ENCODE measurements at places on chromosomes 2 and 18.

GRCh38 chr2:24894750-24895149 lies 25.3 kb downstream of the ADCY3 start:
- DNase-seq: no peak

DNA sequence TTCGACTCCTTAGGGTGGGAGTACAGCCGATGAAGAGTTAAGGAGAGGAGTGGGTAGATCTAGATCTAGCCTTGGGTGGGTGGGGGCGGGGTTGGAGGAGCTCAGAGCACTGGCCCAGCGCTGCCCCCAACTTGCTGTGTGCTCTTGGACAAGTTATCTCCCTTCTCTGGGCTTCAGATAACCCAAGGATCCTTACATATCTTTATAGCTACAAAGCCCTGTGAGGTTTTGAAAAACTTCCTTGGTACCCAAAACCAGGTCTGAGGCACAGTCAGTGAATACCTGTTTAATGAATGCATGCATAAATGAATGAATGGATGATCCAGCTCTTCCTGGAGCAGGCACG lies 1.3 kb upstream of the ODC1 start:
- DNase-seq: no peak

DNA sequence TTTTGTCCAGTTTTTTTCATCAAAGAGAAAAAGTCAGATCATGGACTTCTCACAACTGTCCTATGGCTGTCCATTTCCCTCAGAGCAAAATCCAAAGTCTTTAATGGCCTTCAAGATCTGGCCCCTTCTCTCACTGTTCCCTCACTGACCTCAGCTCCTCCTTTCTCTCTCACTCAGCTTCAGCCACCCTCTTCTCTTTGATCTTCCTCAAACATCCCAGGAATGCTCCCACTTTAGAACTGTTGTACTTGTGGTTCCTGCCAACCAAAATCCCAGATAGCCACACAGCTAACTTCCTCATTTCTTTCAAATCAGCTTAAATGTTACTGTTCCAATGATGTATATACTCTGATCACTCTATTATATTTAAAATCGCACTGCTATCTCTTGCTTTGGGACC lies 82.9 kb downstream of the NUP35 start:
- DNase-seq: no peak

DNA sequence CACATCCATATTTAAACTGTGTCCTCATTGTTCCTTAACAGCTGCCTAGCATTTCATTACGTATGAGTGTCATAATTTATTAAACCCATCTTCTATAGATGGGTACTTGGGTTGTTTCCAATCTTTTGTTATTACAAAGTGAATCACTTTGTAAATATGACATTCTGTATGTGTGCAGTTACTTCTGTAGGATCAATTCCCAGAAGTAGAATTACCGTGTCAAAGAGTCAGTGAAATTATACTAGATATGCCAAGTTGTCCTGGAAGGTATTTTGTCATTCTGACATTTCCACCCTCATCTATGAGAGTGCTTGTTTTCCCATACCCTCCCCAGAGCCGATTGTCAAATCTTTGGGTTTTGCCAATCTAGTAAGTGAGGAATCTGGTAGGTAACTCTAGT lies 194.5 kb upstream of the APCDD1 start:
- no peak for DNase-seq

- no peak for DNase-seq
Measured at GRCh38 chr2:209570194-209570593, 146.3 kb downstream of the MAP2 start.

- no peak for DNase-seq
Measured at GRCh38 chr2:216399621-216400020, 12.7 kb upstream of the SMARCAL1 start.

- DNase-seq: no peak
Measured at GRCh38 chr2:171785450-171785849, 98.2 kb downstream of the DYNC1I2 start.

- DNase-seq: no peak
Measured at GRCh38 chr18:475202-476031, 25.1 kb downstream of the COLEC12 start.

- no peak for DNase-seq
Measured at GRCh38 chr2:32947484-32948143, 861 bp downstream of the LTBP1 start.

GRCh38 chr18:51278045-51278649 lies 80.7 kb upstream of the MEX3C start:
- peak; percentile 54 for DNase-seq

GRCh38 chr18:79214056-79214455 lies 144.9 kb downstream of the ATP9B start:
- no peak for DNase-seq

GRCh38 chr2:221096706-221097567 lies 475.2 kb downstream of the EPHA4 start:
- no peak for DNase-seq

DNA sequence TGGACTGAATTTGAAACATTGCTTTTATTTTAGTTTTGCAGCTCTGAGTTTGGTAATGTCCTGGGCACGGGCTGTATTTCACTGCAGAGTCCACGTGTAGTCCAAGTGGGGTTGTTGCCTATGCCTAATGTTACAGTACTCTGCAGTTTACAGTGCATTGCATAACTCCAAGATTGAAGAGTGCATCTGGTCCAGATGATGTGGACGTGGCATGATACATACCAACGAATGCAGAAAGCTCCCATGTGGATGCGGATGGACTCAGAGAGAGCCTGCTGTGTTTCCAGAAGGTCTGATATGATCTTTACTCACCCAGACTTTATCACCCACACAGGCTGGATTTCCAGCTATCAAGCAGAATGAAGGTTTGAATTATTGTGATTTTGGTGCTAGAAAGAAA lies 44.4 kb upstream of the CCDC68 start:
- DNase-seq: no peak

DNA sequence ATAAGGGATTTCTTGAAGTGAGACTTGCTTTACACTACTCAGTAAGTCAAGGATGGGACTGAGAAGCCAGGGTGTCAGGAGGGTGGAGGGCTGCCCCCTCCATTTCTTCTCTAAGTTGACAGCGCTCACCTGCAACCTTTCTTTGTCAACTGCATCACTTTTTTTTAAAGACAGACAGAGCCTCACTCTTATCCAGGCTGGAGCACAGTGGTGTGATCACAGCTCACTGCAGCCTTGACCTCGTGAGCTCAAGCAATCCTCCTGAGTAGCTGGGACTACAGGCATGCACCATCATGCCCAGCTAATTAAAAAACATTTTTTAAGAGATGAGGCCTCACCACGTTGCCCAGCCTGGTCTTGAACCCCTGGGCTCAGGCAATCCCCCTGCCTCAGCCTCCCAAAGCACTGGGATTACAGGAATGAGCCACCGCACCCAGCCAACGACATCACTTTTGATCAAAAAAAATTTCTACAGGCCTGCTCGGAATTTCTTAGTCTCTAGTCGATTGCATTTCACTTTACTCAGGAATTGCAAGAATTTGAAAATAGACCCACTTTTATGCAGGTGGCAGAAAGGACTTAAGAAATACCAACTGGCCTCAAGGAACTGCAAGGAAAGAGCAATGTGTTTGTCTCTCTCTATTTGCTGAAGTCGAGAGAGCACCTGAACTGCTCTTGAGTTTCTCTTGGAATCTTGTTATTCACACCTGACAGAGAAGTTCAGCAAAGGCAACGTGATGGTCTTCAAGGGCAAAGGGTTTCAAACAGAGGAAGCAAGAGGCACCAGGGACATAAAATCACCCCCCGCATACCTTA lies 101.4 kb downstream of the MYOM1 start:
- no peak for DNase-seq

DNA sequence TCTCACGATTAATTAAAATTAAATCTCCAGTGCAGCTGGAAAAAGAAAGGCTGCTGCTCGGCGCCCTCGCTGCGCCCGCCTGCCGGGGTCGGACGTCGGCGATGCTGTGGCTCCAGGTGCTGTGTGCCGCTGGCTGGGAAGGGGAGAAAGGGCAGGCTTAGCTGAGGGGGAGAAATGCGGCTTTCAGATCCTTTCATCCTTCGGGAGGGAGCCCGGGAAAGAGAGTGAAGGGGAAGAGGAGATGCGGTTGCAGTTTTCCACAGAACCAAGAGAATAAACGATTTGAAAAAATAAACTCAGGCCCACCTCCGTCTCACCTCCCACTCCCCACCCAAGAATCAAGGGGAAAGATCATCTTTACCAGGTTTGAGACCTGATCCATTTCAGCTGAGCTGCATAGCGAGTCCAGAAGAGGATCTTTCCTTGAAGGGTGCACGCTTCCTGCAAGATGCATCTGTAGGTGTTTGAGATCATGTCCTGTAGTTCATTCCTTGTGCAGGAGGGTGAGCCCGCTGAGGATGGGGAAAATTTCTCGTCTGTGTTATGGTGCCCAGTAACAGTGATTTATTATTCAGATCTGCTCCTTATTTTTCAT lies 495 bp downstream of the TMEM169 start:
- DNase-seq: no peak

GRCh38 chr2:144548532-144549191 lies 28.7 kb upstream of the ZEB2 start:
- DNase-seq: no peak

DNA sequence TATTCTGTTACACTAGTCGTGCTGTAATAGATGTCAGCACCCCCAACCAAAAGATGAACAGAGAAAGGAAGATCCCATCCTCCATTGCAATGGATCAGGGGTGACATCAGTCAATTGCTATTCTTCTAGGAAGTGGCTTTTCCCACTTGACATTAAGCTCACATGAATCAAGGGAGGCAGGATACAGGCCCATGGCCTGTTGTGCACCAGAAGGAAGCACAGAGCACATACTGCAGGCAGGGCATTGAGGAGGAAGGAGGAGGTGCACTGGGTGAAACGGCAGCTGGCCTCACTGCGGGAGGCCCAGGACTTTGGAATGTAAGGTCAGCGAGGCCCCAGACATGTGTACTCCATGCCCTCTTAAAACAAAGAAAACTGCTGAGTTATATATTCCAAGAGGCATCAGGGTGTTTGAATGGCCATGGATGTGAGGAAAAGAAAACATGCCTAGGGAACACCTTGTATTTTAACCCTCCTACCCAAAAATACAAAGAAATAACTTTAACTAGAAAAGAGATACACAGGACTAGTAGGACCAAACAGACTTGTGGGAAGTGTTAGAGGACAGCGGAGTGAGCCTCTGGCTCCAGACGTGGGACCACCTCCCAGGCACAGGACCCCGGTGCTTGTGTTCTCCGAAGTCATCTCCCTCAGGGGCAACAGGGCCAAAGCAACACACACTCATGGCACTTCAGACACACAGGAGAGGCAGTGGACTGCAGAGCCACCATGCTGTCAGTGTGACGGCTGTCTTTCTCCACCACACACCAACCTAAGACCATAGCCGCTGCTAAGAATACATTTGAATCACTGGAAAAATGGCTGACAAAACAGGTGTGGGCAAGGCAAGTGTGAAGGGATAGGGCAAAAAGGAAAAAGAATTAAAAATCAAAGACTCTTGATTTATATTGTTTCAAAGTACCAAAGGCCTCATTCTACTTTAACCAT lies 51.4 kb upstream of the RIOK3 start:
- no peak for DNase-seq

DNA sequence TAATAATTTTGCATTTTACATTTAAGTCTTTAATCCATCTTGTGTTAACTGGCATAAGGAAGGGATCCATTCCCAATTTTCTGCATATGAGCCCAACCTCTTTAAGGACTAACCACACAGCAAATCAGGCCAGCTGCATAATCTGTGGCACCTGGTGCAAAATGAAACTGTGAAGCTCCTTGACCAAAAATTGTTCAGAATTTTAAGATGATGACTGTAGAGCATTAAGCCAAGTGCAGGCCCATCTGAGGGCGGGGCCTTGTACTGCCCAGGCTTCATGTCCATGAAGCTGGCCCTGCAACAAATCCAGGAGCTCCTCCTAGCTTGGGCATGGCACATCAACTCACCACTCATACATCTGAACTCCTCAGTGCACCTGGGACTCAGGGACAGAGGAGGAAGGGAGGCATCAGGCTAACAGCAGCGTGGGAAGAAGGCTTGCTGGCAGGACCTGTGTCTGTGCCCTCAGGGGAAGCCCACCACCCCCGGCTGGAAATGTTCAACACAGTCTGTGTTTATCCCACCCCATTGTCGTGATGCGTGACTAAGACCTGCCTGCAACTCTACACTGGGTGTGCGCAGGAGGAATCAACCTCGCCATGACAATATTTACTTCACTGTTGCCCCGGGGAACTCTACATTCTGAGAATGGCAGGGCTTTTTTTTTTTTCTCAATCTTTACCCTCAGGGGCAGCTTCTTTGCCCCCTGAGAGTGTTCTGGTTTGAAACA lies 128.9 kb upstream of the SIX2 start:
- no peak for DNase-seq

DNA sequence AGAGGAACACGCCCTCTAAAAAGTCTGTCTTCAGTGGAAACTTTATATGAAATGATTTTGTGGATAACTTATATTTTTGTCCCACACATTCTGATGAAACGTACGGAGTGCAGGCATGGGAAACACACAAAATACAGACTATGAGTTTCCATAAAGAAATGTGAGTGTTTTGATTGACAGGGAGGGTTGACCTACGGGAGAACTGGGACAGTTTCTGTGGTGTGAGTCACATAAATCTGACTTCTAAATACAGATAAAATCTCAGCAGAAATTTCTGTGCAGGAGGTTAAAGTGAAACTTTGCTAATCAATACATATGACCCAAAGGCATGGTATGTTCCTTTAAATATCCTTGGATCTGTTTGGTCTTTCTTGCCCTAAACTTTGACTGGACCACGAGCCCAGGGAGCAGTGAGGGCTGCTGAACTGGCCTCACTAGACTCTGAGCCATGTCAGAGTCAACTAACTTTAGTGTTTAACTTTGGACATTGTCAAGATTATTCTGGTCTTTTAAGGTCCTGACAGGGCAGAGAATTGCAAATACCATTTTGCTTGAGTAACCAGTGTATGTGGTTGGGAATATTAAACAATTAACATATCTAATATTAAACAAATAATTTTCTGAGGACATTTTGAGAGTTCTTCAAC lies 206.9 kb upstream of the LYPD1 start:
- DNase-seq: no peak

GRCh38 chr18:64888956-64889355 lies 740.1 kb upstream of the LINC00305 start:
- no peak for DNase-seq

- DNase-seq: no peak
Measured at GRCh38 chr18:52394602-52395001, 54.6 kb downstream of the DCC start.

DNA sequence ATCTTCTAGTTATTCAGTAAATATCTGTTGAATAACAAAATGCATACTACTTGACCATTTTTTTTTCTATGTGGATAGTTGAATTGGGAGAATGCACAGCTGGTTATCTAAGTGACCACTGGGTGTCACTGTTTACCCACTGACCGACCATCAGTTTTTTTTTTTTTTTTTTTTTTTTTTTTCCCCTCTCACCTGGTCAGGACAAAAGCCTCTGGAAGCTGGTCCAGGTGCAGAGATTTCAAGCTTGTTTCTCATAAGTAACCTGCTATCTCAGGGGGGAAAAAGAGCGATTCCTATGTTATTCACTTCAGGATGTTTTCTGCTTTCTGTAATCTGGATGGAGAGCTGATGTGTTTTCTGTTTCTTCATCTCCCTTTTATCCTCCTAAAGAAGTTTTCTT lies 256.0 kb downstream of the DCDC2C start:
- peak; percentile 3 for DNase-seq

DNA sequence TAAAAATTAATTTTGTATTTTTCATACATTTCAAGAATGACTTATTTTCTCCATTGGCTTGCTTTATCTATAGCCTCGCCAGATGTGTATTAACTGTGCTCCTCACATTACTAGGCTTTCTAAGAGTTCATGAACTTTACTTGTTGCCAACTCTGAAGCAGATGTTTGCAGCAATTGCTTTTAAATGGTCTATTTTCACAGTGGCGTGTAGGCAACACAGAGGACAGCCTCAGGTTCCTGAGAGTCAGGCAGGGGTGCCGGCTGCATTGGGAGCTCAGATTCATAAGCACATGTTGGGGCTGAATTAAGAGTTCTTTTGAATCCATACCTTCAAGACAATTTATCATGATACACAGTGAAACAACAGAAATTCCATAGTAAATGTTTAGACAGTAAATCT lies 179.2 kb upstream of the PXDN start:
- no peak for DNase-seq

Data from midbrain (tissue), 1 donor.